CD8-positive, alpha-beta T cell (primary cell): ENCODE measurements at places on chromosomes 7 and 10.

GRCh38 chr7:14013898-14014297 is 24.4 kb upstream of the ETV1 start:
- DNase-seq, result no peak

DNA sequence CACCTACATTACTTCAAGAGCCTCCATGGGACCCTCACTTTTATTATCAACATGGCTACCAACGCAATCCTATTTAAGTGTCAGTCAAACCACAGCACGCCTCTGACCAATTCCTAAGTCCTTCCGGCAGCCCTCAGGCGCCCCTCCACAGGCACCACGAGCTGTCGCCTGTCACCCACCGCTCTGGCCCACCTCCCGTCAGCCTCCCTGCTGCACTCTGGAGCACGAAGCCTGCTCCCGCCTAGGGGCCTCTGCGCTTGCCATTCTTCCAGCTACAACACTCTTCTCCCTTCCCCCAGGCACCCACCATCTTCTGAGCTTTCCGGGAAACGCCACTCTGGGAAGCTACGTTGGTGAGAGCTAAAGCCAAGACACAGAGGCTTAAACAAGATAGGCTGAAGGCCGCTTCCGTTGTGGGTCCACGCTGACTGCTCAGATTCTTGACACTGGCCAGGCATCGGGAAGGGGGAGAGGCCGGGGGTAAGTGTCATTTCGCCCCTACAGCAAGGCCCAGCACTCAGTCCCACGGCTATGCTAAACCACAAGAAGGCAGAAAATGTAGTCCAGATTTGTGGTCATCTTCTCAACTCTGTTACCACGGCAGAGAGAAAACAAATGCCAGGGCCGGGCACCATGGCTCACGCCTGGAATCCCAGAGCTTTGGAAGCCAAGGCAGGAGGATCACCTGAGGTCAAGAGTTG is 56.7 kb downstream of the GNA12 start:
- no peak for DNase-seq

- no peak for DNase-seq
Measured at GRCh38 chr7:24795407-24795767, 38.1 kb upstream of the GSDME start.

DNA sequence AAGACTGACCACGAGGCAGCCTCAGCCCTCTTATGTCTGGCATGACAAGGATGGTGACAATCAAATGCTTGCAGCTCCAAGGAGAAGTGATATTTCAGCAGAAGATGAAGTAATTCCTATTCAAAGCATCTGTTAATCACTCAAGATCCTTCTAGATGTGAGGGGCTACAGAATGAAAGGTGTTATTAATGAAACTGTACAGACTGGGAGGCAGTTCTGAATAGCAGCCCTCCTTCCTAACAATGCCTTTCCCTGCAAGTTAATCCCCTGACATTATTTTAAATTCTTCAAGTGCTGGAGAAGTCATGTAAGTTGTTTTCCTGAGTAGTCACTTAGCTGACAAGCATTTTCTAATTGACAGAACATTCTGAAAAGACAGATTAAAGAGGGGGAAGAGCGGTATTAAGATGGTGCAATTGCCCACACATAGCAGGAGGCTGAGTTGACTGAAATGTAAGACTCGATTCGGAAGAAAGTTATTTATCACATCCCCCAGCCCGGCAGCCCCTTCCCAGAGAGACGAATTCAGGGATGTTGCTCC is 300.8 kb downstream of the GRID1 start:
- DNase-seq, result no peak

- DNase-seq, result peak; percentile 23
Measured at GRCh38 chr10:4981722-4982471, 18.7 kb downstream of the AKR1C1 start.

DNA sequence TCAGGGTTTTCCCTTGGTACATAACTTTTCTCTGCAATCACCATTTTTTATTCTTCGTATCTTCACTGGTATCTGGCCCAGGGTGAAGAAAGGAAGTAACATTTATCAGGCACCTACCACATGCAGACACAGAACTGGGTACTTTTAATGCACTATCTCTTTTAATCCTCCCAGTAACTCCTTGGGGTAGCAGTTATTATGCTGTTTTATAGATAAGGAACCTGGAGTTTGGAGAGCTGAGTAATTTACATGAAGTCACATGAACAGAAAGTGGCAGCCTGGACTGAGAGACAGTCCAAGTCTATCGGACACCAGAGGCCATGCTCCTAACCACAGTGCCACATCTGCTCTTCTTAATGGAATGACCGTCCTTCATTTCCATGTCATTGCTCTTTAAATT is 117.1 kb upstream of the PODXL start:
- DNase-seq, result no peak

GRCh38 chr7:51309361-51310130 is 7.1 kb downstream of the COBL start:
- no peak for DNase-seq

DNA sequence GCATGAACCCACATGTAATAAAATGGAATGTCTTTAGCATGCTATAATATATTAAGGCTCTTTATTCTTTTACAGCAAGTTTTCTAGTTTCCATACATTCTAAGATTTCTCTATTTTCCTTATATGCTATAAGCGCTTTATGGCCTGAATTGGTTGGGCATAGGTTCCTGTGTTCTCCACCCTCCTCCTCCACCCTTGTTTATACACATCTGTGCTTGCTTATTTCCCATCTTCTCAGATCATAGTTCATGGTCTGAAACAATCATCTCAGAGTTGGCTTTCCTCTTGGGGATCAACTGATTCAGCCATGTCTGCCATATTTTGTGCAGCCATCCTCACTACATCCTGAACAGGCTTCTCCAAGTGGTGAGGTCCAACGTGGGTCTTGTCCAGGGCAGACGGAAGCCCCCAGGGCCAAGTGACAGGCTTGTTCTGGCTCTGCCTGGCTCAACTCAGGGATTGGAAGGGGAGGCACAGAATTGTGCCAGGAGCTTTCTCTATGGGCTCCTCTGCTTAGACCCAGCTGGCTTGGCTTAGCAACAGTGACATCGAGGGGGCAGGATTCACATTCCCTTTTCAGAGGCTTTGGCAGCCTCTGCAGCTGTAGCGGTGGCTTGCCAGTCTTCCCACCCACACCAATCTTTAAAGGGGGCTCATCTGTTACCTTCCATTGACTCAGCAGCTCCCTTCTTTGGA is 327.3 kb downstream of the PTEN start:
- no peak for DNase-seq

DNA sequence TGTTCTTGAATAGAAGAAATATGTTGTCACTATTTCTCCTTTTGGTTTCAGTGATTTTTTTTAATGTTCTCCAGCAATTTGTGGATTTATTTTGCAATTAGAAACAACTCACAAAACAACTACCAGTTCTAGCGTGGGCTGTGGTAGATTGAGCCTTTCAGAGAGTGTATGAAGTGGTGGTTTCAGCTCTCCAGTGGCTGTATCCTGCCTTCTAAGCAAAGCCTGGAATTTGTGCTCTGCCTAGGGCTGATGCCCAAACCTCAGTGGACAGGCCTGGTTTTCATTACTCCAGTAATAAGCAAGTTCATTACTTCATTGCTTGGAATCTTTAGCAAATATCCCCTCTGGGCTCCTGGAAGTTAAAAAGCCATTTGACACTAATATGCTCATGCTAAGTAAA is 35.9 kb downstream of the APBB1IP start:
- DNase-seq, result no peak

DNA sequence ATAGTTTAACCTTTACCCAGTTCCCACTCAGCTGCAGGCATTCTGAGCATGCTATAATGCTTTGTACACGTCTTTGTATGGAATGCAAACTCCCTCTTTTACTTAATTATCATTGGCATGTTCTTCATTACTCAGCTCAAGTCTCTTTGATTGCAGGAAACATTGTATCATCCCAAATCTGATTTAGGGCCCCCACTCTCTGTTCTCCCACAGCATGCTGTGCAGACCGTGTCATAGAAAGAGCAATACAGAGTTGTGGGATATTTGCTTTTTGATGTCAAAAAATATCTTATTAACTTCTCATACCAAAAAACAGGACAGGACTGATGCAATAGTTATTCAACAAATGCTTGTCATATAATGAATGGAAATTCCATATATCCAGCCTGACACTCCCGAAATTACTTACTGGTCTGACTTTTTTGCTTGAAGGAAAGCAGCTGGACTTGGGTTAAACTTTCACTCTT is 1081.5 kb upstream of the C7orf33 start:
- no peak for DNase-seq

GRCh38 chr7:50607524-50608125 is 42.4 kb upstream of the DDC start:
- no peak for DNase-seq

DNA sequence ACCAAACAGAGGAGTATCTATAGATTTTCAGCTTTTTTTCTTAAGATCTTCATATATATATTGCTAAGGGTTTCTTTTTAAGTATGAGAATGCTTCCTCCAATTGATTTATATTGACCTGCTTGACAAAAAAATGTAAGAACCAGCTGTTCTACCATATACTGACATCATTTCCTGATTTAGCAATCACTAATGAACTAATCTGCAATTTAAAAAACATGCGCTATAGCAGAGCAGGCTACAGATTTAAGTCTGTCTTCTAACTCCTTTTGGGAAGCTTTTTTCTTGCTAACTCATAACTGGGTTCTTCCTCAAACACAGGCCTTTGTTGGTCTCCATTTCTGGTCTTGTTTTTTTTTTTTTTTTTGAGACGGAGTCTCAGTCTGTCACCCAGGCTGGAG is 33.2 kb downstream of the ABCC2 start:
- DNase-seq, result no peak

- DNase-seq, result no peak
Measured at GRCh38 chr7:50199824-50200223, 104.7 kb upstream of the IKZF1 start.

DNA sequence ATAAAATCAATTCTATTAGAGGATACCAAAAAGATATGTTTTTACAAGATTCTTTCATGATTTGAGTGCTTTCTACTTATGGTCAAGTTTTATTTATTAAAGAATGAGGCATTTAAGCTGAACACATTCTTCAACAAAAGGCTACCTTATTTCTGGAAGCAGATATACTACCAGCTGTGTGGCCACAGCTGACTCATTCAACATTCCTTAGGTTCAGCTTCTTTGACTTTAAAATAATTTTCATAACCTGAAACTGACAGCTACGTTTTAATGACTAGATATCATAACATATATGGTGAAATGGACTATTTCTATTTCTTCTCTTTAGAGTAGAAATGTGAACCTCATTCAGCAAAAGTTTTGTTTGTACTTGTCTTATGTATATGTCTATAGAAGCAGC is 414.2 kb upstream of the SEMA3C start:
- no peak for DNase-seq

DNA sequence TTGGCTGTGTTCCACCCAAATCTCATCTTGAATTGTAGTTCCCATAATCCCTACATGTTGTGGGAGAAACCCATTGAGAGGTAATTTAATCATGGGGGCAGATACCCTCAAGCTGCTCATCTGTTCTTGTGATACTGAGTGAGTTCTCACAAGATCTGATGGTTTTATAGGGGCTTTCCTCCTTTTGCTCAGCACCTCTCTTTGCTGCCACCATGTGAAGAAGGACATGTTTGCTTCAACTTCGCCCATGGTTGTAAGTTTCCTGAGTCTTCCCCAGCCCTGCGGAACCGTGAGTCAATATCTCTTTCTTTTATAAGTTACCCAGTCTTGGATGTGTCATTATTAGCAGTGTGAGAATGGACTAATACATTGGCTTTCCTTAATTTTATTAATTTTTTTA is 527.8 kb downstream of the MDFIC start:
- DNase-seq, result no peak
